ENCODE measurements at places on chromosomes 5 and 9.

- DNase-seq = peak; percentile 74
These were observed 275.3 kb downstream of the TMEM38B start for GRCh38 chr9:105969636-105970035.

- DNase-seq = peak; percentile 22
These were observed 254.2 kb downstream of the CWC27 start for GRCh38 chr5:65022932-65023331.

DNA sequence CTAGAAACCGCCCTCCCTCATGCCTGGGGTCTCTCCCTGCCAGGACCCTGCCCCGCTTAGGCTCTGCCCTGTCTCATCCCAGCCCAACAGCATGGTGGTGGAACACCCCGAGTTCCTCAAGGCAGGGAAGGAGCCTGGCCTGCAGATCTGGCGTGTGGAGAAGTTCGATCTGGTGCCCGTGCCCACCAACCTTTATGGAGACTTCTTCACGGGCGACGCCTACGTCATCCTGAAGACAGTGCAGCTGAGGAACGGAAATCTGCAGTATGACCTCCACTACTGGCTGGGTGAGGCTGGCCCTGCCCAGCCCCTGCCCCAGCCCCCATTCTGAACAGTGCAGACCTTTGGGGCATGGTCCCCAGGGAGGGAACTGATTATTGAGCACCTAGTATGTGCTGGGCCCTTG lies 33.9 kb downstream of the GSN start:
- DNase-seq = no peak

- DNase-seq = no peak
These were observed 25.4 kb upstream of the DCP2 start for GRCh38 chr5:112951124-112951702.

- no peak for DNase-seq
These were observed 646.6 kb downstream of the ACTL7B start for GRCh38 chr9:108209132-108209685.

DNA sequence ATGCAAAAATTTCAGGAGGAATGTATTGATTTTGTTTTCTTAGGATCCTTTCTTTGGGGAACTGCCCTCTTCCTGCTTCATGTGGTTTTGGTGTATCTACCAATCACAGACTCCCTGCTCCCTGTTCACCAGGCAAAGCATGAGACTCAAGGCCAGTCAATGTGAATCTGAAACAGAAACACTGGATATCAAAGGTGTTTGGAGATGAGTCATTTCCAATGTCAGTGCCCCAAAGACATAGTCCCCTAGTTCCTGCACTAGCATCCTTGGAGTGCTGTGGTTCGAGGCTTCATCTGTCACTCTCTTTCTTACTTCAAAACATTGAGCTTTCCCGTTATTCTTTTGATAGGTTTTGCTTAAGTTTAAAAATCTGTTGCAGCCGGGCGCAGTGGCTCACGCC lies 8.1 kb downstream of the PPP3R2 start:
- no peak for DNase-seq

DNA sequence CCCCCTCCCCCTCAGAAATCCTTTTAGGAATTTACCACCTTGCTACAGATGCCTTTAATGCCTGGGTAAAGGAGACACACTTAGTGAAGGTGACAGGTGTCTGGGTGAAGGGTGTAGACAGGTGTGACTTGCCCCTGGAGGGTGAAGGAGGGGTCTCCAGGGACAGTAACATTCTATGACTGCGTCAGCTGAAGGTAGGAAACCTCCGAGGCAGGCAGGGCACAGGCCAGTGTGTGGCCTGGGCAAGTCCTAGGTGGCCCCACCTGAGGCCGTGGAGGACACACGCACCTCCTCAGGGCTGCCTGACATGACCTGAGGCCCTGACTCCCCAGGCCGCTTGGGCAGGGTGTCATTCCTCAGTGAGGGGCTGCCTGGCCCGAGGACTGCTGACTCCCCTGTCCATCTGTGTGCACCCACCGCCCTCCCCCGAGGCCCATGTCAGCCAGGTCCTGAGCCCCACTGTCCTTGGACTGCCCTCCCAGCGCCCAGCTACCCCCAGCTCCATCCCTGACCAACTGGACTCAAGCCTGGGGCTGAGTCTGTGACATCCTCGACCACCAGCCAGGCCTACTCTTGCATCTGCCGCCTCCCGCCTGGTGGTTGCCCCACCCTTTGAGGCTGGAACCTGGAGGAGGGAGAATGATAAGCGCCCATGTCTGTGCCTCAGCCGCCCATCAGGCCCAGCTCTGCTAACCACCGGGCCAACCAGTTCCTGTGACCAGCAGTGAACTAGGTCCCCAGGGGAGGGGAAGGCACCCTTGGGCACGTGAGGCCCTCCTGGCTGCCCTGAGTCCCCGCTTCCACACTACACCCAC lies 18.4 kb downstream of the CARD19 start:
- DNase-seq = no peak

GRCh38 chr9:35790385-35791296 lies 750 bp upstream of the NPR2 start:
- peak; percentile 89 for DNase-seq

GRCh38 chr9:114460513-114461199 lies 44.6 kb downstream of the WHRN start:
- DNase-seq = no peak

DNA sequence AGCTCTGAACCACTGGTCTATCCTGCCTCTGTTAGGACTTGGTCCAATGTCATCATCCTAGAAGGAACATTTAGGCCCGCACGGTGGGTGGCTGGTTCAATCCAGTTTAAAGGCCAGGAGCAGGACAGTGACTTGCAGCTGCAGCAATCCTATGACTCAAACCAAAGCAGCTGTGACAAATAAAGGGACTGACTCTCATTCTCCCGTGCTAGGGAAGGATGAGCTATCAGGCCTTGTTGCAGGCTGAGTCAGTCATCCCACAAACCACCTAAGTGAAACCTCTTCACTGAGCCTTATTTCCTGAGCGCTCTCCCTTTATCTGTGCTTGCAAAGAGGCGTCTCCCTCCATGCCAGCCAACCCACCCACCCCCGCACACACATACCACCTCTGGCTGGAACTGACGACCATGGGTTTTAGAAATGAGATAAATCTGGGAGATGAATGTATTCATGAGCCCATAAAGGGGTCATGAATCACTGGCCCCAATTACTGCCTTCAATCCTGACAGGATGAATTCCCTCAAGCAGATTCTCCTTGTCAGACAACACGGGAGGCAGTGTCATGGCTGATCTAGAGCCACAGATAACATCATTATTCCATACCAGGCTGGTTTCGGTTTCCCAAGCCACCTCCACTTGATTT lies 93.4 kb downstream of the KCNIP1 start:
- DNase-seq = peak; percentile 90

DNA sequence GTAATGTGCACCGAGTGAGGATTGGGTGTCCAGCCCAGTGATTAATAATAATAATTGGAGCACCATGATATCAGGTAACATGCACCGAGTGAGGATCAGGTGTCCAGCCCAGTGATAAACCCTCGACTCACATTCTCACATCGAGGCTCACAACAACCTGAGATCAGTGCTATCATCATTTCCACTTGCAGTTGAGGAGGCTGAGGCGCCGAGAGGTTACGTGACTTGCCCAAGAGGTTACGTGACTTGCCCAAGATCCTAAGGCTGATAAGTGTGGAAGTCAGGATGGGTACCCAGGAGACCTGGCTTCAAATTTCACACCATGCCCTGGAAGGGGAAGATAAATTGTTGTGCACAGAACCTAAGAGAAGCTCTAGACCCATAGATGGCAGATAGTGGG lies 189.4 kb downstream of the MED10 start:
- no peak for DNase-seq

DNA sequence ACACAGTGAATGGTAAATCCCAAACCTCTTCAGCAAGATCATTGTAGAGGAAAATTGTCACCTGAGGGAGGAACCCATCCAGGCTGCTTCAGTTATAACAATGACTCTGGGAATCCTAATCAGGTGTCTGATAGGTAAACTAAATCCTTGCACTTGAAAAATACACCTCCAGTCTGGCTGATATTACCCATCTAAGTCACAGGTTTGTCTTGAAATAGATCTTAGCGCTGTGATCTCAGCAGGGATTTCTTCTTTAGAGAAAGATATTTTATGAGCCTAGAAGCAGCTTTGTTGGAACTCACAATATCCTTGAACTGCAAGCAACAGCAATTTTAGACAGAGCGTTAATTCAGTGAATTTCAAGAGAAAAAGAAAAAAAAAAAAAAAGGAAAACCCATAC lies 149.7 kb downstream of the SGCD start:
- DNase-seq = no peak

- DNase-seq = no peak
These were observed 5.1 kb downstream of the CNOT8 start for GRCh38 chr5:154863291-154864080.

GRCh38 chr9:122201641-122202040 lies 27.1 kb downstream of the LHX6 start:
- DNase-seq = peak; percentile 33

GRCh38 chr9:92669527-92669889 lies 423 bp downstream of the IPPK start:
- peak; percentile 16 for DNase-seq
